ENCODE measurements at places on chromosomes 3 and 15. TPM values are rescaled to one million over a fixed set of nuclear protein-coding genes. Genes with fewer than 3 reads are reported as not detected.

DNA sequence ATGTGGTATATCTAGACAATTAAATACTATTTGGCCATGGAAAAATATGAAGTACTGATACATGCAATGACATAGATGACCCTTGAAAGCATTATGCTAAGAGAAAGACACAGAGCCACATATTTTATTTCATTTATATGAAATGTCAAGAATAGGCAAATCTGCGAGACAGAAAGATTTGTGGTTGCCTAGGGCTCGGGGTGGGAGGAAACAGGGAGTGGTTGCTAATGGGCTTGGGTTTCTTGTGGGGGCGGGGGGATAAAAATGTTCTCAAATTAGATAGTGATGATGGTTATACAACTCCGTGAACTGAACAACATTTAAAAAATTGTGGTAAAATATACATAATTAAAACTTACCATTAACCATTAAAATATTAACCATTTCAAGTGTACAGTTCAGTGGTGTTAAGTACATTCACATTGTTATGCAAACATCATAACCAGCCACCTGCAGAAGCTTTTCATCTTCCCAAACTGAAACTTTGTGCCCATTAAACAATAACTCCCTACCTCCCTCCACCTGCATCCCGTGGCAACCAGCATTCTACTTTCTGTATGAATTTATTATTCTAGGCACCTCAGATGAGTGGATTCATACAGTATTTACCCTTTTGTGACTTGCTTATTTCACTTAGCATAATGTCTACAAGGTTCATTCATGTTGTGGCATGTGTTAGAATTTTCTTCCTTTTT is 24.3 kb upstream of the ANP32A start:
- no peak overlapping the region for H3K4me3 ChIP-seq
- H3K27ac ChIP-seq, result no peak overlapping the region
- H3K4me1 ChIP-seq, result peaks cover 13% of the 10 kb centered on the region
- no peaks in the 10 kb centered on the region for H3K36me3 ChIP-seq

- no peak overlapping the region for H3K4me3 ChIP-seq
- H3K4me1 ChIP-seq, result no peaks in the 10 kb centered on the region
- no peaks in the 10 kb centered on the region for H3K36me3 ChIP-seq
- H3K27ac ChIP-seq, result no peak overlapping the region
These were observed 468.5 kb upstream of the KCNMB2 start for GRCh38 chr3:178067721-178068120.

Gene C2CD4A
- 0.66 TPM for total RNA-seq

Gene ZCWPW2
- total RNA-seq, result 0.24 TPM

- DNase-seq, result no peak
- no peaks in the 10 kb centered on the region for H3K27me3 ChIP-seq
- no peaks in the 10 kb centered on the region for H3K36me3 ChIP-seq
- no peaks in the 10 kb centered on the region for H3K4me1 ChIP-seq
- no peak overlapping the region for H3K27ac ChIP-seq
These were observed 457.0 kb upstream of the ALCAM start for GRCh38 chr3:104909721-104910120.

- no peaks in the 10 kb centered on the region for H3K36me3 ChIP-seq
- no peak overlapping the region for H3K27ac ChIP-seq
These were observed 176.4 kb downstream of the ISL2 start for GRCh38 chr15:76512971-76513370.

- H3K27me3 ChIP-seq, result no peaks in the 10 kb centered on the region
- no peak overlapping the region for H3K27ac ChIP-seq
- no peak overlapping the region for H3K4me3 ChIP-seq
- no peaks in the 10 kb centered on the region for H3K4me1 ChIP-seq
- H3K36me3 ChIP-seq, result no peaks in the 10 kb centered on the region
These were observed 135.3 kb upstream of the GAP43 start for GRCh38 chr3:115487968-115488367.

- no peak overlapping the region for H3K4me3 ChIP-seq
- H3K4me1 ChIP-seq, result no peaks in the 10 kb centered on the region
- no peaks in the 10 kb centered on the region for H3K27me3 ChIP-seq
- H3K36me3 ChIP-seq, result peaks cover 3% of the 10 kb centered on the region
- peak; percentile 21 for DNase-seq
These were observed 25.6 kb downstream of the HACD2 start for GRCh38 chr3:123559040-123559861.

DNA sequence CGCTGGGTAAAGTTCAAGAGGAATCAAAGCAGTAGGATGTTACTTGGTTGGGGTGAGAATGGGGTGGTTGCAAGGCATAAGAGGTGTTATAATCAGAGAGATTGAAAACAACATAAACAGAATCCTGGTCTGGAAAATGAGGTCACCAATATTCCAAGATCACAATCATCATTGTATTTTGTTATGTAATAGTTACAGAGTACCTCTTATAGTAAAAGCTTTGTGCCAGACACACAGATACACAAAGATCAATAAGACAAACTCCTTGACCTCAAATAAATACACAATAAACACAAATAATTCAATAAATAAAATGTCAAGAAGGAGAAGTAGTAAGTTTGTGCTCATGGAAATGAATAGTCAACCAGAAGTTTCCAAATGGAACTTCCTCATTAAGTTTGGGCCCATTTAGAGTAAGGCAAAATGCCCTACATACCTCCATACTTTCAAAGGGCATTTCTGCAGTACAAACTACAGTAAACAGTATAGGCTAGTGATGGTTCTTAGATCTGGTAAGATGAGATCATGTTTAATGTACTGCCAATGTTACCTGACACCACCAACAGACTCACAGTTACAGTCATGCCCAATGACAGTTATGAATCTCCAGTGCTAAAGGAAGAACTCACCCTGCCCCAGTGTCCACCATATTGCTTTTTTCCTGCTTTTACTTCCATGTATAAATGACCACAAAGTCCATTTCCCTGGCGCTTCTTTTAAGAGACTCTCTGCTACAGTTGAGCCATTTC is 93.4 kb downstream of the KCNMB2 start:
- DNase-seq, result no peak
- H3K4me3 ChIP-seq, result no peak overlapping the region
- H3K27me3 ChIP-seq, result no peaks in the 10 kb centered on the region
- H3K4me1 ChIP-seq, result no peaks in the 10 kb centered on the region
- no peaks in the 10 kb centered on the region for H3K36me3 ChIP-seq

Gene MME
- total RNA-seq, result 21.2 TPM

GRCh38 chr3:144177649-144178048 is 206.0 kb downstream of the DIPK2A start:
- no peak overlapping the region for H3K4me3 ChIP-seq
- no peaks in the 10 kb centered on the region for H3K4me1 ChIP-seq
- no peak for DNase-seq
- H3K27me3 ChIP-seq, result no peaks in the 10 kb centered on the region

DNA sequence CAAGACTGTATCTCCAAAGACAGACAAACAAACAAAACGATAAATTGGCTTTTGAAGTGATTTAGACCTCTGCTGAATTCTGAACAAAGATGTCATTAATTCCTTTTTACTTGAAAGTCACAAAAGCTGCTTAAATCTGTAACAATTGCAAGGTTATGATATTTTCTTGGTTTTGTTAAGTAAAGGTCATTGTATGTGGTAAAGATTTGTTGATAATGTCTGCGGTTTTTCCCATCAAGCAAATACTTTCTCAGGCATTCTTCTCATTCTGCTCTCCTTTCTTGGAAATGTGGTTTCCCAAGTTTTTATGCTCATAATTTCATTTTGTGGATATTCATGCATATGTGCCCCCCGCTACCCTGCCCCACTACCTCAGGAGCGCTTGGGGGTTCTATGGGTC is 116.5 kb downstream of the SLMAP start:
- no peak overlapping the region for H3K4me3 ChIP-seq
- H3K4me1 ChIP-seq, result no peaks in the 10 kb centered on the region
- H3K27me3 ChIP-seq, result no peaks in the 10 kb centered on the region
- H3K36me3 ChIP-seq, result peaks cover 10% of the 10 kb centered on the region
- no peak for DNase-seq
- H3K27ac ChIP-seq, result no peak overlapping the region

Gene CPLX3
- 0.05 TPM for total RNA-seq

Gene GPR27
- total RNA-seq, result 0.05 TPM

GRCh38 chr15:89502867-89503595 is 6.6 kb upstream of the RHCG start:
- H3K4me1 ChIP-seq, result no peaks in the 10 kb centered on the region
- no peak overlapping the region for H3K4me3 ChIP-seq
- peaks cover 15% of the 10 kb centered on the region for H3K27me3 ChIP-seq

DNA sequence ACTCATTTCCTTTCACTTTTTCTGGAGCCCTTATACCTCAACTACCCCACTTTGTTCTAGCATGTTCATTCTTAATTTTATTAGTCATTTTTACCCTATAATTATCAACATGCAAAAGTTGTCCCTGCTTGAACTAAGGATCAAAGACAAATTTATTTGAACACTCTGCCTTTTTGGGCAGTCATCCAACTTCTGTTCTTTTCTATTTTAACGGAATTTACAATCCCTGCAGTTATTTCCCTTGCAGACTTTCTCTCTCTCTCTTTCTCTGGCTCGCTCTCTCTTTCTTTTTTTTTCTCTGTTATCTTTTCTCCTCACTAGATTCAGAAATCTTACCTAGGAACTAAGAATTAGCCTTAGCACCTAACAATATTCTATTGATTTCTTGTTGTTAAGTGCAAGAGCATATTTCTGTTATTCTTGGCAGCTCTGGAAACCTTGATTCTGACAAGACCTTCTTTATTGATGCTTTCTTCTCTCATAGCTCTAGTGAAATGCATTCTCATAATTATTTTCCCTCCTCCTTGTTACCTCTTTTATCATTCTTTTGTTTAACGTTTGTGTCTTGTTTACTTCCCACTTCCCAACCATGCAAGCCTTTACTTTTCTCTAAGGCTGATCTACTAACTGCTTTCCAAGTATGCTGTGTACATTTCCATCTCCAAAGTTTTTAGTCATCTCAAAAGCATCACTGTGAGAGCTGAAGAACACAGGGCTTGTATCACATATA is 951.6 kb downstream of the DIPK2A start:
- H3K4me1 ChIP-seq, result no peaks in the 10 kb centered on the region
- H3K27me3 ChIP-seq, result no peaks in the 10 kb centered on the region
- H3K4me3 ChIP-seq, result no peak overlapping the region

DNA sequence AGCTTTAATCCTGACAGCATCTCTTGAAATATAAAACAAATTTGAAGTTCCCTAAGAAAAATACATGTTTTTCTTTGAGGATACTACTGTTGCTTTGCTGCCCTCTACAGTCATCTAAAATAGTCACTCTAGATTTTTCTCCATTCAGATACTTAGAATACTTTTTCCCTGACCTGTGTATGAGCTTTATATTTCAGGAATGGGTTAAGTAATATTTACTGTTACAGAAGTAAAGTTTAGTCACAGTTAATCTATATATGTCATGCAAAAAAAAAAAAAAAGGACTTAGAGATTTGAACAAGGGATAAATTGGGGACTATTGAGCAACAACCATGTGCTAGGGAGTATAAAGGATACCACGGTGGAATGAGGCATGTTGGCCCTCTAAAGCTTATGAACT is 8.8 kb downstream of the NECTIN3 start:
- H3K27ac ChIP-seq, result no peak overlapping the region
- H3K27me3 ChIP-seq, result no peaks in the 10 kb centered on the region
- DNase-seq, result no peak
- H3K36me3 ChIP-seq, result no peaks in the 10 kb centered on the region

- no peak for DNase-seq
- H3K36me3 ChIP-seq, result no peaks in the 10 kb centered on the region
- H3K4me1 ChIP-seq, result no peaks in the 10 kb centered on the region
- no peak overlapping the region for H3K27ac ChIP-seq
- no peak overlapping the region for H3K4me3 ChIP-seq
These were observed 352.9 kb downstream of the PTPRG start for GRCh38 chr3:61914276-61914675.

DNA sequence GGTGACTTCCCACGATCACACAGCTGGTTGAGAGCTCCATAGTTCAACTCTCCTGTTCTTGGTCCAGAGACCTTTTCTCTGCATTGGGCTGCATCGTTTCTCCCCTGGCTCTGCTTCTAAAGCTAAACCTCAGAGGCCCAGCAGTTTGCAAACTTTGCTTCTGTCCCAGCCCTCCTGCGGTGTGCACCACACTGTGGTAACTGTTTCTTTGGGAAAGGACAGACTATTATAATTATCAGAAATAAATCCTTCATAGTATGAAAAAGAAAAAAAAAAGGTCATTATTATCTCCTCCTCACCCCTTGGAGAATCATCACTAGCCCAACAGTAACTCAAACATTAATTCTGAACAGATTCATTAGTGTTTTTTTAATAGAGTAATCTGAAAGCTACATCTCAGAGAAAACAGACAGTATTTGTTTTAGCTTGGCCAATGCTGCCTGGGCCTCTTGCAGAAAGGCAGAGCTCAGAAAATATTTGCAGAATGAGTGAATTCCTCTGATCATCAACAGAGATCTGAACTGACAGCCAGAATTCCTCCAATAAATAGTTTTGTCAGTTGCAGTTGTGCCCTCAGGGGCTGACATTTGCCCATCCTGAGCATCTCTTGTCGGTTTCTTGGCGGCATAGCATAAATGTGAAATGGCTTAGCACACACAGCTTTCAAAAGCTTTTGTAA is 52.9 kb downstream of the BFSP2 start:
- no peak for DNase-seq
- no peak overlapping the region for H3K4me3 ChIP-seq
- H3K36me3 ChIP-seq, result no peaks in the 10 kb centered on the region
- H3K27ac ChIP-seq, result no peak overlapping the region
- H3K4me1 ChIP-seq, result peaks cover 14% of the 10 kb centered on the region

- H3K27me3 ChIP-seq, result no peaks in the 10 kb centered on the region
- H3K27ac ChIP-seq, result no peak overlapping the region
- no peaks in the 10 kb centered on the region for H3K36me3 ChIP-seq
- DNase-seq, result no peak
- no peaks in the 10 kb centered on the region for H3K4me1 ChIP-seq
These were observed 11.7 kb downstream of the EBLN2 start for GRCh38 chr3:73073091-73073707.

DNA sequence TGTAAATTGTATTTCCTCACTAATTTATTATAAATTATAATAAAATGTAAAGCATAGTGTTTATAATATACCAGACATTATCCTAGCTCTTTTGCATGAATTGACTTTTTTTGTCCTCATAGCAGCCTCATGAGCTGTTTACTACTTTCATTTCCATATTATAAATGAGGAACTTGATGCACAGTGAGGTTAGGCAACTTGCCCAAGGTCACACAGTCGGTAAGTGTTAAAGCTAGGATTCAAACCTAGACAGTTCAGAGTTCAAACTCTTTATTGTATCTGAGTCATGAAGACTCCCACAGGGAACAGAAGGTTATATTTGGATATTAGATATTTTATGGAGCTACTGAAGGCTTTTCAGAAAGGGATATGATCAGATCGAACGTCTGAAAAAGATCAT is 322.2 kb upstream of the SATB1 start:
- H3K36me3 ChIP-seq, result no peaks in the 10 kb centered on the region
- no peaks in the 10 kb centered on the region for H3K27me3 ChIP-seq
- no peak for DNase-seq
- H3K4me3 ChIP-seq, result no peak overlapping the region
- H3K4me1 ChIP-seq, result peaks cover 5% of the 10 kb centered on the region

- no peaks in the 10 kb centered on the region for H3K27me3 ChIP-seq
- H3K4me1 ChIP-seq, result no peaks in the 10 kb centered on the region
- H3K36me3 ChIP-seq, result peaks cover 16% of the 10 kb centered on the region
- no peak overlapping the region for H3K4me3 ChIP-seq
These were observed 11.6 kb downstream of the RFX7 start for GRCh38 chr15:56232058-56232457.

All from thymus (tissue), 14 donors.